Stimulated activated CD4-positive, alpha-beta T cell treated with anti-CD3 and anti-CD28 coated beads, Interleukin-12 subunit alpha, Interleukin-12 subunit beta, amount 100 ng/mL, for 24 hours (primary cell): ENCODE measurements at places on chromosomes 12 and 14.

GRCh38 chr14:41749429-41749828 lies 142.8 kb downstream of the LRFN5 start:
- DNase-seq, result no peak

GRCh38 chr14:66293533-66294105 lies 192.6 kb upstream of the CCDC196 start:
- no peak for DNase-seq

- DNase-seq, result no peak
Observed at GRCh38 chr12:120263748-120264085, 1.8 kb downstream of the PXN start.

- no peak for DNase-seq
Observed at GRCh38 chr14:85333313-85333712, 196.6 kb upstream of the FLRT2 start.

GRCh38 chr14:44941591-44941990 lies 20.2 kb downstream of the KLHL28 start:
- no peak for DNase-seq

DNA sequence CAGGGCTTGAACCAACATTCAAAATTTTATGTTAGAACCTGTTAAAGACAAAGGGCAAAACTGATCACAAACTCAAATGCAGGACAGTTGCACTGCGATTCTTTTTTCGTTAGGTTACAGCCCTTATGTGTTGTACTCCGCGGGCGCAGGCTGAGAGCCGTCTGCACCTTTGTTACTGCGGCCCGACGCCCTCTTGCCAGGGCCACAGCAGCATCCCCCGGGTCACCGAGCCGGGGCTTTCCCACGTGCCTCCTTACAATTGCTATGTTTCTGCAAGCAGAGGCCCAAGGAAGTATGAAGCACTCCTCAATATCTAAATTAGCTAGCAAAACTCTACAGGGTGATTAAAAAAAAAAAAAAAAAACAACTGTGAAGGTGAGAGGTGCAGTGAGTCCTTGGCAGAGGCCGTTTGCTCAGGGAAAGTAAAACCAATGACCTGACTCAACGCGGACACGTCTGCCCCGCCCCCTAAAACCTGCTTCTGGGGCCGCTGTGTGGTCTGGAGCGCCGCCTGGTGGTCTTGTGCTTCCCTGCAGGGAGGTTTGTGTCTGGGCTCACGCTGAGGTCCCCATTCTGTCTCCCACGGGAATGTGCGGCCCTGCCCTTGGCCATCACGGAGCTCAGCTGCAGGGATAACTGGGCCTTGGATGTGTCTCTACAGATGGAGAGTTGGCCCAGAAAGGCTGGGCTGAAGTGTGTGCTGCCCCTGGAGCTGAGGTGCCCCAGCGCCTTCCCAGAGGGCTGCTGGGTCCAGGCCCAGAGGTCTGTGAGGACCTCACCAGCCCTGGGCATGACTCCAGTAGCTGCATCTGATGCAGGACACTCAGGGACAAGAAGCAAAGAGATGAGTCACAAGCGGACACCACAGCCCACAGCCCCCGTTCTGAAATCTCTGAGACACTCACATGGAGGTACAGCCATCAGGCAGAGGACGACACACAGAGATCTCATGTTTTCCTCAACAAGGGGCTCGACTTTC lies 418.5 kb downstream of the TMEM121 start:
- DNase-seq, result peak; percentile 83

- DNase-seq, result no peak
Observed at GRCh38 chr14:73958591-73958990, 8.5 kb downstream of the COQ6 start.

- DNase-seq, result no peak
Observed at GRCh38 chr14:65255029-65255545, 152.8 kb upstream of the MAX start.

- no peak for DNase-seq
Observed at GRCh38 chr14:89268514-89268913, 148.5 kb downstream of the FOXN3 start.

DNA sequence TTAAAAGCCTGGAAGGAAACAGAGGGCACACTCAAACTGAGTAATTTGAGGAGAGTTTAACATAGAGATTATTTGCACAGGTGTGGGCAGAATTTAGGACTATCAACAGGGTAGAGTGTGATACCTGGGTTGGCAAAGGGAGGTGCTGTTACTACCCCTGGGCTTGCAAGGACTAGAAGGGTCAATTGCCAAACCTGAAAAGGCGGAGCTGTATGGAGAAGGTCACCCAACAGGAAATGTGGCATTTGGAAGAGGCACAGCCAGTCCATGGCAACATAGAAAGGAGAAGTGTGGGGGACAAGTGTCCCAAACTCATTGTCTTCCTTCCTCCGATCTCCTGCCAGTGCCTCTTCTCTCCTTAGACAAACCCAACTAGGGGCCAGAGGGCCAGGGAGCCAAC lies 21.6 kb upstream of the MED13L start:
- no peak for DNase-seq

DNA sequence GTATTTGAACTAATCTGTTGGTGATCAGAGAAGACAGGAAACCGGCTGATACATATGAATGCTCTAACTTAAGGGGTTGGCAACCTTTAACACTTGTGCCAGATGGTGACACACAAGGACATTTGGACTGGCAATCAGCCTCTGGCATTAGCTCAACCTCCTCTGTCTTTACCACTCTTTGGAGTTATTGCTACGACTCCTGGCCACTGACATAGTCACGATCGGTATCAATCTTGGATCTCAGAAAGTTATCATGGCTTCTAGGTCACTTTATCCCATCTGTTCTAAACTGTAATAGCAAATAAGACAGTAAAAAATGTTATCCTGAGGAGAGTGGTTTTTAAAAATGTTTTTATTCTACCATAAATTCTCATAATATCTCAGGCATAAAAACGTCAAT lies 575.2 kb upstream of the MDGA2 start:
- no peak for DNase-seq

DNA sequence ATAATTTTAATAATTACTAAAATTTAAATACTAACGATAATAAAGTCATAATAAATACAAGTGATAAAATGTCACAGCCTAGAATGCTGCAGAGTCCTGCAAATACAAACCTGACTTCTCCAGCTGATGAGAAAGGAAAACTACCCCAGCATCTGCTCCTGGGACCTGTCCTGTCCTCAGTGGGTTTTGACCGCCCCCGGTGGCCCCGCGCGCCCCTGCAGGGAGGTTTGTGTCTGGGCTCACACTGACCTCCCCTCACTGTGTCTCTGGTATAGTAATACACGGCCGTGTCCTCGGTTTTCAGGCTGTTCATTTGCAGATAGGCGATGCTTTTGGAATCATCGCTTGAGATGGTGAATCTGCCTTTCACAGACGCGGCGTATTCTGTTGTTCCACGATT lies 1139.4 kb downstream of the TMEM121 start:
- DNase-seq, result no peak

DNA sequence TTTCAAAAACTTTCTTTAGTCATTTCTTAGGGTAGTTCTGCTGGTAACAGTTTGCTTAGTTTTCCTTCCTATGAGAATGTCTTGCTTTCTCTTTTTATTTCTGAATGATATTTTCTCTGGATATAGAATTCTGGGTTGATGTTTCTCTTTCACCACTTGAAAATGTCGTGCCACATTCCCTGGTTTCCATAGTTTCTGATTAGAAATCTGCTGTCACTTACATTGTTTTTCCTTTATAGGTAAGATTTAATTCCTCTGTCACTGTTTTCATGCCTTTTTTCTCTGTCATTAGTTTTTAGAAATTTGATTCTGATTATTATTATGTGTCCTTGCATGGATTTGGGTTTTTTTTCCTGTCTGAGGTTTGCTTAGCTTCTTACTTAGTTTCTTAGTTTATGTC lies 77.3 kb upstream of the PCNX4 start:
- DNase-seq, result no peak

DNA sequence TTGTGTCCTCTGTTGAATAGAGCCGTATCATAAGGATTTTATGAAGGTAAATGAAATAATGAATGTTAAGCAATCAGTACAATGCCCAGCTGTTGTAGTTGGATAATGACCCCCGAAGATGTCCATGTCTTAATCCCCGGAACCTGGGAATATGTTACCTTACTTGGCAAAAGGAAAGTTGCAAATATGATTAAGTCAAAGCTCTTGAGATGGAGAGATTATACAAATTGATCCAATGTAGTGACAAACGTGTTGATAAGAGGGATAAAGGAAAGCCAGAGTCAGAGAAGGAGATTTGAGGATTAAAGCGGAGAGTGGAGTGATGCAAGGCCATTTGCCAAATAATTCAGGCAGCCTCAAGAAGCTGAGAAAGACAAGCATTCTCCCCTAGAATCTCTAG lies 19.2 kb upstream of the MGAT4C start:
- no peak for DNase-seq

- no peak for DNase-seq
Observed at GRCh38 chr12:40819436-40820108, 127.3 kb downstream of the CNTN1 start.

GRCh38 chr14:23608454-23608853 lies 27.7 kb upstream of the DHRS2 start:
- DNase-seq, result no peak

DNA sequence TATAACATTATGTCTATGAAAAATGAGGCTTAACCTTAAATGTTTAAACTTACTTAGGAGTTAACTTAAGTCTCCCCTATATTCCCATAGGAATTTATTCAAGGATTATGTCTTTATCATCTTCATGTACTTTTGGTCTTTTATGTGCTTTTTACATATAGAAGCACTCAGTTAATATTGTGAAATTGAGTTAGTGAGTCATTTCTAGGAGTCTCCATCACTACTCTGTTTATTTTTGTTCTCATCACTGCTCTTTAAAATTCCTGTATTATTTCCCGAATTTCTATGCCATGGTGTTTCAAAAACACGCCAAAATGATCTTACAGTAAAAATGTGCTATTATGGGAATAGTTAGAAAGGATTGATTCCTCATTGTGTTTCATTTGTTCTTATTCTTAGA lies 31.6 kb downstream of the TBC1D15 start:
- no peak for DNase-seq

DNA sequence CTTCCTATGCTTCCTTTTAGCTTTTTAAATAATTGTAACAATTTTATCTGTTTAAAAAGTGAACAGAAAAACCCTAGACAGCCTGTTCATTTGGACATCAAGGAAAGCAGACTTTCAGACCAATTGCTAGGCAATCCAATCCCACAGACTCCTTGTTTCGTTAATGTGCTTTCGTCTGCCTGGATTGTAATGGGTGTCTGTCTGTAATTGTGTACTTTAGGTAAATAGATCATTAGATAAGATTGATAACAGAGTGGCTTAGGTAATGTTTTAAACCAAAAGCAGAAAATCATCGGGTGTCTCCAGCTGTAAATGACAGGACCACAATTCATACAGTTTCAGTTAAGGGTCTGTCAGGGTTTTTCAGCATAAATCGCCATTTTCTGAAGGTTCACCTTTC lies 19.6 kb downstream of the CCDC60 start:
- DNase-seq, result no peak

DNA sequence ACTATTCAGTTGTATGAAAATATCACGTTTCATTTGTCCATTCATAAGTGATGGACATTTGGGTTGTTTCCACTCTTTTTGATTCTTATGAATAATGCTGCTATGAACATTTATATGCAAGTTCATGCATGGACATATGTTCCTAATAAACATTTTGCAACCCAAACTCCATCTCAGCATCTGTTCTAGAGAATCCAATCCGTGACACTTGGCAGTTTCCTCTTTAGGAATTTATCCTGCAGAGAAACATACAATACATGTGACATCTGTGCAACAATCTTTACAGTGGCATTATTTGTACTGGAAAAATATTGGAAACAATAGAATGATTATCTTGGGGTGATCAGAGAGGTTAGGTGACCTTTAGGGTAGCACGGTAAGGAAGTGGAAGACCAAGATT lies 290.8 kb upstream of the SRRM4 start:
- no peak for DNase-seq

DNA sequence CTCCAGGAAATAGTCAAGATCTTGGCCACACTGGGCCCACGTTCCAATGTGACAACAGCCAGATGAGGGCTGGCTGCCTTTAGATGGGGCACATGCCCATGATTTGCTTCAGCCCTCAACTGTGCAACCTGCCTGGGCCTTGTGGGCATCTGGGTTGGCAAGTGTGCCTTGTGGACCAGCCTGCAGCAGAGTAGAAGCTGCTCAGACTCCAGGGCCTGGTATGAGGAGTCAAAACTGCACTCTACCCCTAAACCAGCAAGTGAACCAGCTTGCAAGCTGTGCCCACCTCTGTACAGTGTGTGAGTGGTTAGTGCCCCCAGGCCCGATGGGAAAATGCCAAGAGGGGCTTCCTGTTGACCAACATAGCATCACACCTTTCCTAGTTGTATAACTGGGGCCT lies 17.9 kb downstream of the PHETA1 start:
- no peak for DNase-seq

GRCh38 chr14:99516156-99516870 lies 35.1 kb downstream of the CCNK start:
- no peak for DNase-seq

DNA sequence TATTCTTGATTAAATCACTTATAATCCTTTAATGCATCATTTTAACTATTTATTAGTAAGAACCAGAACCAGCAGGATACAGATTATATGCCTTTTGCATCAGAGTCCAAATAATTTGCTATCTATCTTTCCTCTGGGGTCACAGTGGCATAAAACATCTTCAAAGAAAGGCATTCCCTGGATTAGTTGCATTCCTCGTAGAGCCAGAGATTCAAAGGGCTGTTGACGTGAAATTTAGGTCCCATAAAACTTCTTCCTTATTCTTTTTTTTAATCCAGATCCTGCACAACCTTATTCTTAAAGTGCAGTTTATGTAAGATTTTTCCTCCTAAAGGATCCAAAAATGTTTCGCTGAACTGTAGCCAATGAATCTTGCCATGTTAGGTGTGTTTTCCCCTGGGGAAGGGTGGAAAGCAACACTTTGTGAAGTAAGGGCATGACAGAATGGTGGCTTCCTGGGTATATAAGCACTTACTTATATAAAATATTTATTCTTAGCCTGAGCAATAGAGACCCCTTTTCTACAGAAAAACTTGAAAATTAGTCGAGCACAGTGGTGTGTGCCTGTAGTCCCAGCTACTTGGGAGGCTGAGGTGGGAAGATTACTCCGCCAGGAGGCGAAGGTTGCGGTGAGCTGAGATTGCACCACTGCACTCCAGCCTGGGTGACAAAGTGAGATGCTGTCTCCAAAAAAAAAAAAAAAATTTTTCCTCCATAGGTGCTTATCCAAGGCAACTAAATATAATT lies 208.7 kb downstream of the PCNX1 start:
- DNase-seq, result no peak

- DNase-seq, result no peak
Observed at GRCh38 chr14:49992448-49992847, 99.6 kb downstream of the ARF6 start.

- no peak for DNase-seq
Observed at GRCh38 chr12:2775431-2775830, 19.3 kb upstream of the FKBP4 start.
